Uterus (tissue), 4 donors: ENCODE measurements at places on chromosomes 6 and 20.
A peak's percentile ranks its signal among the peaks of the same experiment; 100 is the strongest.

- no peak for DNase-seq
Measured at GRCh38 chr6:302760-303159, 10.5 kb downstream of the DUSP22 start.

GRCh38 chr6:112831022-112831421 lies 483.9 kb downstream of the RFPL4B start:
- DNase-seq: no peak

DNA sequence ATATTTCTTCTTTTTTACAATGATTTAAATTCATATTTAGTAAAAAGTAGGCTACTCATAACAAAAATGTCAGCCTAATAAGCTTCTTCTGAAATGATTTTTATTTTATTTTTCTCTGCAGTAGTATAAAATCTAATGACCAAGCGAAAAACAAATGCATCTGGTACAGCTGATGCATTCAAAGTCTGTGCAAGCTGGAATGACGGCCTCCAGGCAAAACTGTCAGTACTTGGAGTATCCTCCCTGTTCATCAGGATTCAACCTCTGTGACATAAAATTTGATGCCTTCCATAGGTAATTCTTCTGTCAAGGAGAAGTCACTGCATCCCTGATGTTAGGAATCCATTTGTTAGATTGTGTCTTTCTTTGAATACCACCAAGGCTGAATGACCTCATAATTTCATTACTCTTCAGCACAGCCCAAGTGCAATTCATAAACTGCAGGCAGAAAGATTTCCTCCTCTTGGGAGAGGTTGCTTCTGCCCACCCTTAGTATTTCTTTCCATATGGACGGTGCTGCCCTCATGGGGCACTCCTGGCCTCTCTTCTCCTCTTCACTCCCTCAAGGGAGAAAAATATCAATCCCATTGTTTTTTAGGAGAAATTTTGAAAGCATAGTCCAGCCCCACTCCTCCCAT lies 146.4 kb upstream of the STXBP5 start:
- no peak for DNase-seq

- no peak for DNase-seq
Measured at GRCh38 chr6:8277769-8278168, 157.6 kb downstream of the SLC35B3 start.

GRCh38 chr20:53617791-53618489 lies 24.3 kb upstream of the ZNF217 start:
- no peak for DNase-seq

- DNase-seq: no peak
Measured at GRCh38 chr6:158770533-158771330, 48.4 kb downstream of the EZR start.

- no peak for DNase-seq
Measured at GRCh38 chr6:104750449-104750848, 109.3 kb downstream of the HACE1 start.

DNA sequence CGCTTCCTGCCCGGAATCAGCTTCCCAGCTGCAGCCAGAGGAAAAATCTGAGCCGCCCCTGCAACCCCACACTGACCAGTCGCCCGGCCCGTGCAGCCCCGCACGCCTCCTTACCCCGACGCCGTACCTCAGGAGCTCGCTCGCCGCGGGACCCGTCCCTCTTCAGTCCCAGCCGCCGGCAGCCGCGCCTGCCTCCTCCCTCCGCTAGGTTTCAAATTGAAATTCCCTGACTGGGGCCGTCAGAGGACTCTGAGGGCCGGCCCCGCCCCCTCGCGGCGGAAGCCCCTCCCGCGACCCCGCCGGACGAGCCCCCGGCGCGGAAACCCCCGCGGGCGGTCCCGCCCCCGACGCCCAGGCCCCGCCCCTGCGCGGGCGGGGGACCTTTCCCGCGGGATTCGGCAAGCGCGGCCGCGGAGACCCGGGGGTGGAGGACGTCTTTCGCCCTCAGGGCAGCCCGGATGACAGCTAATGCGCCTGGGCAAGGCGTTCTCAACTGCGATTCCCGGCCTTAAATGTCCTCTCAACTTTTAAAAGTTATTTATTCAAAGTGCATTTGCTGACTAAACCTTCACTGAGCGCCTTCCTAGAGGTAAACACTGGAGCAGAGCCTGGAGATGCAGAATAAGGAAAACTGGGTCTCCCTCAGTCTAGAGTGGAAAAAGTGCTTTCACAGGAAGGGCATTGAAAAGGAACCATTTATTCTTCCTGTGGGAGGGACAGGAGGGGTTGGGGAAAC lies at the start of gene EPB41L2:
Gene EPB41L2 (minus strand): TSS at position 218 of the 736 bp plus-strand sequence. CDS start 106,760 bp downstream, outside the sequence.
- DNase-seq: peak; percentile 94

- no peak for DNase-seq
Measured at GRCh38 chr6:99032396-99032795, 84.7 kb upstream of the FBXL4 start.

GRCh38 chr6:81214414-81215091 lies 537.9 kb downstream of the TENT5A start:
- DNase-seq: no peak

DNA sequence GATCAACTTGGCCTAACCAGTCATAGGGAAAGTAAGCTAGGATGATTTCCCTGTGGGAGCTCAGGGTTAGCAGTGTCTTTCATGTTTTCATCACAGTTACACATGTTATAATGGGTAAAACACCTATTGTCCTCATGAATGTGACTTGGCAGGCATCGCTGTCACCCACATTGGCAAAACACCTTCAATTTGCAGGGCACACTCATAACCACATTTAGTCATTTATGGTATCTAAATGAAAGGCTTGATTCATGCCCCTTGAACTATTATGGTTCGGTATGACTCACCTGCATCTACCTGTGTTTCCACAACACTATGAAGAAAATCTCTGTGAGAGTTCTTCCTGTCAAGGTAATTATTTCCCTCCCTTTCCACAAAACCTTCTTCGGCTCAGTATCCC lies 49.2 kb downstream of the FRK start:
- DNase-seq: no peak

DNA sequence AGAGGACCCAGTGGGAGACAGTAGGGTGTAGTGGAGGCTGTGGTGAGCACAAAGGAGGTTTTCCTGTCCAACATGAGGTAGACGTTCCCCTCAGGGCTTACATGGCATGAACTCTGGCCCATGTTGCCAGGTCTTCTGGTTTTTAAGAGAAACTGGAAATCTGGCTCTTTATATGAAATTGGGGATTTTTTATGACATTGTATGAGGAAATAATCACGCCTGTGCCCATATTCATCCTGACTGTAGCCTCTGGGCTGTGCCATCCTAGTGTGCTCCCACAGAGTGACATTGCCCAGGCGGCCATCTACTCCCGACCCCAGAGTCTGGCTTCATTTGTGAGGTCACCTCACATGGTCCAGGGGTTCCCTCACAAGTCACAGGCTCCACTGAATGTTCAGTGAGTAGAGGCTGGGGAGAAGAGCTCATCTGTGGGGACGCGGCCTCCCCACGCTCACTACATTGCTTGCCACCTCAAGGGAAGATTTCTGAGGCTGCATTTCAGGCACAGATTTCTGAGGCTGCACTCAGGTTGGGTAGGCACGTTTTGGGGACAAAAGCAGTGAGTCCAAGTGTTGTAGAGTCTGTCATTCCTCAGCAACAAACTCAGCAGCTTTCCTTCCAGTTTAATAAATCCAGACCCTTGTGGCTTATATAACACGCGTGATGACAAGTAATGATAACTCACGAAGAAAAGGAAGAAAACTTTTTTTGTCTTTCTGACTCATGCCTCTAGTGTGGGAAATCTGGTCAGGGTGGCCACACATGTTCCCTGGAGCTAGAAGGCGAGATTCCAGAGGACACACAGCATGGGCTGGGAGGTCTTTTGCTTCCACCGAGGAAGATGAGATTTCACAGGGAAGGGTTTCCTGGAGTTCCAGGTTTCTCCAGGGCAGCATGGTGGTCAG lies 41.7 kb downstream of the SLC24A3 start:
- peak; percentile 46 for DNase-seq

- DNase-seq: no peak
Measured at GRCh38 chr6:154306696-154307095, 49.9 kb downstream of the IPCEF1 start.

GRCh38 chr6:49519660-49520059 lies 19.9 kb downstream of the GLYATL3 start:
- no peak for DNase-seq
